ENCODE measurements at places on chromosomes 12 and 14.

DNA sequence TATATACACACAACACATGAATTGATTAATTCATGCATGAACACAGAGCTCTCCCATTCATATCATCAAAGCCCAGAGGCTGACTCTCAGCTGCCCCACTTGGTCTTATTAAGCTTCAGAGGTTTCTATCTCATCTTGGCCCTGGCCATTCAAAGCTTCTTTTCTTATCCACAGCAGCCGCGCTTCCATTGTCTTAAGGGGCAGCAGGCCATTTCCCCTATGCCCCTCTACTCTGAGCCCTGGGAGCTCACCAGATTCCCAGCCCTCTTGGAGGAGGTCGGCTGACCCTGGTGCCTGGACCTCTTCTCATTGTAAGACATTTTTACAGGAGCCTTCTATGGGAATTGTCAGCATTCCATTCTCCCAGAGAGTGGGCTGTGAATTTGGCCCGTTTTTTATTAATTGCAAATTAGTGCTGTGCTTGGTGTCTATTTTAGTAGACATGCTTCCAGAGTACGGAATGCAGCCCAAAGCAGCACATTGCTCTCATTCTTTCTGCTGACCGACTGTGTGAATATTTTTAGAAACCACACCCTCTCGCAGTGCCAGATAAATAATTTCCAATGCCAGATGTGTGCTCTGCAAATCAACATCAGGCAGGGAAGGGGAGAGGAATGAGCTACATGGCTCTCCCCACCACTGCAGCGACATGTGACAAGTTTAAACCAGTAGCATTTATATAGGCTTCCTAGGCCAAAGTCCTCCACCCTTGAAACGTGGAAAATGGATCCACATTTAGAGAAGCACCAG, 58.5 kb downstream of the NUAK1 start:
- DNase-seq: no peak

- DNase-seq: no peak
Observed at GRCh38 chr12:101181776-101182175, 28.3 kb downstream of the SLC5A8 start.

- DNase-seq: no peak
Observed at GRCh38 chr14:24988760-24989159, 61.2 kb downstream of the STXBP6 start.

DNA sequence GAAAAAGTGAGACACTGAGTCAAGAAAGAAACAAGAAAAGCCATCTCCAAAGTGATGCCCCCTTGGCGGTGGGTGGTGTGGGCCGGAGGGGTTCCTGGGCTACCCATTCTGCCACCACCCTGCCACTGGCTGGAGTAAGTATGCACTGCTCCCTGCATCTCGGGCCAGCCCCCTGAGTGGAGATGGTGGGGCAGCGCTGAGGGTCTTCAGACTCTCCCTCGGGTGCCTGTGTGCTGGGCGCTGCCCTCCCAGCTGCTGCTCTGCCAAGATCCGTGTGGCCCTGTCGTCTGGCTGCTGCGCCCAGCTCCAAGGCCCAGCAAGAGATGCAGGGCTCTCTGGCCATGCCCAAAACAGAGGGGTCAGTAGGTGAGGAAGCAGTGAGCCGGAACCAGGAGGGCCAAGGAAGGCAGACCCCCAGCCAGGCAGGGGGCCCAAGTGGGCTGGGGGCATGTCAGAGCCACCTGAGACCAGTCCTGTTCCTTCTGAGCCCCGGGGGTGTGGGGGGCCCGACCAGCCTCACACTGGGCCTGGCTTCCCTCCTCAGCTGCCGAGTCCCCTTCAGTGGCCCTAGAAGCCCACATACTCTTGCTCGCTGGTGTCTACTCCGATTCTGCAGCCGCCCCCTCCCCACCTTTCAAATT, 5.2 kb downstream of the GPR132 start:
- no peak for DNase-seq

DNA sequence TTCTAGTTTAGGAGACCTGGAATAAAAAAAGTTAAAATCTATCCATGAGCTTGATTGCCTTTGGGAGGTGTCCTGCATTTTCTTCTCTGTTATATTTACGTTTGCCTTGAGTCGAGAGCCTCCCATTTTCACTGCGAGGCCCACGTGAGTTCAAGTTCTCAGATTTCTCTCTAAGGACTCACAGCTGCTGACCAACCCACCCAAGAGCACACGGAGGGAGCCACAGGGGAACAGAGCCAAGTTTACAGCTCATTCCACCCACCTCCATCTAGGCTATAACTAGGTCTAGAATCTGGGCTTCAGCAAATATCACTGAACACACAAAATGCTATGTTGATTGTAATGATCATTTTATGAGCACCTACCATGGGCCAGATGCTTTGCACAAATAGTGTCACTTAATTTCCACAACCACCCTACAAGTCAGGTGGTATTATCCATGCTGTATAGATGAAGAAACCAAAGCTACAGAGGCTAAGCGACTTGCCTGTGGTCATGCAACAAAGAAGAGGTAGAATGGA, 16.7 kb downstream of the ALDH1L2 start:
- no peak for DNase-seq

- no peak for DNase-seq
Observed at GRCh38 chr14:79411403-79412174, 799.7 kb downstream of the DIO2 start.

- no peak for DNase-seq
Observed at GRCh38 chr12:102408487-102409297, 71.7 kb downstream of the IGF1 start.

DNA sequence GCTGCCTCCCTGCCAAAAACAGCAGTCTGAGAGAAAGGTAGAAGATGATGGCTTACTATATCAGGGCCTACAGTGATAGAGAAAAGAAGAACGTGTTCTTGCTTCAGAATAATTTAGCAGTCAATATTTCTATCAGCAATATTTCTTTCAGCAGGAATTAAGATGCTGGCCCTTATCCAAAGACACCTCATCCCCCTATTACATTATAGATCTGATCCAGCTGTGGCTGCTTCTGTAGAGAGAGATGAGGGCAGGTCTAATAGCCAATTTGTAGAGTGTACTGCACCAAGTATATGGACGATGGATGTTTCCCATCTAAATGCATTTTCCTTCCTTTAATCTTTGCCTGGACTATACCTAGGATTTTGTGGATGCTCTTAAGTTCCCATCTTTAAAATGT, 451.7 kb downstream of the NPAS3 start:
- no peak for DNase-seq

- DNase-seq: no peak
Observed at GRCh38 chr12:94242901-94243300, 94.5 kb downstream of the PLXNC1 start.

DNA sequence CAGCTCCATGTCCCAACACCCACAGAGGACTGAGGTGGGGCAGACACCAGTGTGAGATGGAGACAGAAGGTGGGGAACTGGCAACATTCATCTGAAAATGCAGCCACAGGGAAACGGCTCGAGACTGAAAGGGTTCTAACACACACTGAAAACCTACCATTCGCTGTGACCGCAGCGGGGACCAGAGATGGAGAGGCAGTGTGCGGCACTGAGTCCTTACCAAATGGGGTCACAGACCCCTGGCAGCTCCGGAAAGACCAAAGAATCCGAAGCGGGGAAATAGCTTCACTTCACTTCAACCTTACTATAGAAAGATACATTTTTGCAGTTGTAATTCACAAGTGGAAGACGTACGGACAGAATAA, 9.6 kb downstream of the BAG5 start:
- DNase-seq: no peak

DNA sequence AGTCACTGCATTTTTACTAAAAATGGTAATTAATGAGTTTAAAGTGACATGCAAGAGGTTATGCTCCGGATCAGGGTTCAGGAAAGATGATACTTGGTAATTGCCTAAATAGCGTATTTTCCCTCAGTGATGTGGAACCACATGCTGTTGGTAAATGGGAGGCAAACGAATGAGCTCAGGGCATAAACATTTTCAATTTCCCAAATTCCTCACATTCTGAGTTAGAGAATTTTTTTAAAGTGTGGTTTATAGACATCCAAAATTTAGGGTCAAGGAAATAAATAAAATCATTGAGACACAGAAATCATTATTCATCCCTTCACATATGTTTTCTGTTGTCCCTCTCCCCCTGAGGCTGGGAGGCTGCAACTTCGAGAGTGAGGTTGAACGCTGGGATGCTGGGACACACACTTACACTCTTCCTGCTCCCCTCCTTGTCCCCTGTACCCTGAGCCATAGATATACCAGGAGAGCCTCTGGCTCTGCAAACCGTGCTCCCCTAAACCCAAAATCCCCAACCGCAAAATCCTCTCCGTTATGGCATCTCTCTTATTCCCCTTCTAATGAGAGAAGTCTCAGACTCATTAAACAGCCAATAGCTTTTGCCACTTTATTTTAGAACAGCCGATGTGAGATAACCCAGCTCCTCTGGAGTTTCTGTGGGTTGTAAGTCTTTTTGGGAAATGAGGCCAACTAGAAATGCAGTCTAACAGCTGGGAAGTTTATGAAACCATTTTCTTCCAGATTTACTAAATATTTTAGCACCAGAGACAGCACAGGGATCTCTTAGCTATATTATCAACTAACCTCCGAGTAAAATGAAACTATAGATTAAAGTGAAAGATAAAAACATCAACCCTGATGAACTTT, 21.4 kb upstream of the ADGRD1 start:
- DNase-seq: no peak

DNA sequence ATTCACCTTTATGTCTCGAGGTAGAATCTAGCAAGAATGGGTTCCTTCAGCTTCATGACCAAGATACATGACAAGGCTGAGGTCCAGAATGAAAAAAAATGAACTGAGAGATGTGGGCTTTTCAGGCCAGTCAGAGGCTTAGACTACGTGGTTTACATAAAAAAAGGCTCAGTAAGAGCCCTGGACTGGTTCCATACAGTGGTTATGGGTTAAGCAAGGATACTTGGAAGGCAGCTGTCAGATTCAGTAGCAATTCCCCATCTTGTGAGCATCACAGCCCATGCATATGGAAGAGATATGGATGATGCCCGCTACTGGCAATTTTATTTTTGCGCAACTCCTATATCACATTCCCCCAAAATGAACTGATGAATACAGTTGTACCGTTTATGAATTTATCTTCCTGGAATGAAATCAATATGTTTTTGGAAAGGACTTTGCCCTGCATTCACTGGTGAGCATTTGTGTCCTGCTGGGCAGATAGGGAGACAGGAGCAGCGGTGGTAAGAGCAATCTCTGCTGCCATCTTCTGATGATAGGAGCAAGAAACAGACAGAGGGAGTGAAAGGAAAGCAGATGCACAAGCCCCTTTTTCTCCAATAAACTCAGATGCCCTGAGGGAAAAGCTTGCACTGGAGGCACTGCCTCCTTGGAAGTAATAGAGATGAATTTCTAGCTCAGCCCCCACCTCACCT, 280.4 kb downstream of the GALC start:
- no peak for DNase-seq

GRCh38 chr14:68576031-68576430, 216.8 kb downstream of the ZFP36L1 start:
- DNase-seq: no peak

- no peak for DNase-seq
Observed at GRCh38 chr14:96754162-96754844, 42.9 kb upstream of the VRK1 start.

- DNase-seq: no peak
Observed at GRCh38 chr12:65279369-65280112, 1.1 kb downstream of the MSRB3 start.

DNA sequence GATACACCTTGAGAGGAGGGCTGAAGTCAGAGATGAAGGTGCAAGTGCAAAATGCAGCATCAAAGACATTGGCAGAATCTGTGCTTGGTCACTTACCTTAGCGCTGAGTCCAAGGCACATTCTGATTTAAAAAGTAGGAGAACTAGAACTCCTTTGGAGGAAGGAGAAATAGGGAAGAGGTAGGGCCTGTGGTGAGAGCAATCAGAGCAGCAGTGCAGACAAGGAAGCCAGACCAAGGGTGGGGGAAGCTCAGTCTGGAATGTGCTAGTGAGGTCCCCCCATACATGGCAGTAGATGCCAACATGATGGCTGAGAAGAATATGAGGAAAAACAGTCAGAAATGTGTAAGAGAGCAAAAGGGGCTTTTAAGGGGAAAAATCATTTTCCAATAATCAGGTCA, 206.5 kb downstream of the SSPN start:
- DNase-seq: no peak

GRCh38 chr14:65318636-65319506, 93.7 kb upstream of the FUT8 start:
- no peak for DNase-seq

Measured in stimulated activated CD8-positive, alpha-beta memory T cell treated with anti-CD3 and anti-CD28 coated beads, Interleukin-15, amount 100 ng/mL, for 1 hour (primary cell).